ENCODE measurements at places on chromosomes 1 and 21.

DNA sequence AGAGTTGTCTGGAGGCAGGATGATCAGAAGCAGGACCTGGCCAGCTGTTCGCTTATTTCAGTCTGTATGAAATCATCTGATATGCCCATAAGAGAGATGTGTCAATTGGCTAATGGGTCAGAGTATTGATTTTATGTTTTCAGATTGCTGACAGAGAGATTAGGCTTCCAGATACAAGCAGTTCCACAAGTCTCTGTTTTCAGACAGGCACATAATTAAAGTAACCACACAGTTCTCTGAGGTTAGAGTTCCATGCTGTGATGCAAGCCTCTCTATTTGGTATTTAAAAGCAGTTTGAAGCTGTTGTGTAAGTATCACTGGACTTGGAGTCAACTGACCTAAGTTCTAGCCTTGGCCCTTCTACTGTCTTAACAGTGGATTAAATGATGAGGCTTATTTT, 50.1 kb downstream of the ATF6 start:
- no peak for DNase-seq

DNA sequence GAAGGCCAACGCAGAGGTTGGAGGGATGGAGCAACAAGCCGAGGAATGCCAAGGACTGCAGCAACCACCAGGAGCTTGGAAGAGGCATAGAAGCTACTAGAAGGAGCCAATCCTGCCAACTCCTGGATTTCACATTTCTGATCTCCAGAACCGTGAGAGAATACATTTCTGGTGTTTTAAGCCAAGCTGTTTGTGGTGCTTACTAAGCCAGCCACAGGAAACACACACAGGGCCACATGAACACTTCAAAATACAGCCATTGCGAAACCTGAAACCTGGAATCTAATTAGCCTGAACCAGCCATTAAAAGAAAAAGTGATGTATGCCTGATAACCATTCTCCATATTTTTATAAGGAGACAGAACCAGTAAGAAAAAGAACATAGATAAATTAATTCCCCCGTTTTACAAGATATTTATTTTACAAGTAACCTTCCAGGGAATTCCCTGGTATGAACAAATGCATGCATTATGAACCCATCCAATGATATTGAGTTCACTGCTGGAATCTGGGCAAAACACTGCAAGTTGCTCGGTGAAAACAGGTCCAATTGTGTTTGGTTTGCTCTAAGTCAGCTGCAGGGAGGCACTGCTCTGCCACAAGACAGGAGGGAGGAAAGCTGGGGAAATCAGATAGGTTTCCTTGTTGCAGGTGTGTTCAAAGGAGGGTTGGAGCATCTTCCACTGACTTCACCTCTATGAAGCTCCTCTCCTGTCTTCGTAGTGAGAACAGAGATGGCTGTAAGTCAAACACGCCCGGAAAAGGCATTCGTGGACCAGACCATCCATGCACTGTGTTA, 70.2 kb downstream of the ETS2 start:
- DNase-seq: no peak

DNA sequence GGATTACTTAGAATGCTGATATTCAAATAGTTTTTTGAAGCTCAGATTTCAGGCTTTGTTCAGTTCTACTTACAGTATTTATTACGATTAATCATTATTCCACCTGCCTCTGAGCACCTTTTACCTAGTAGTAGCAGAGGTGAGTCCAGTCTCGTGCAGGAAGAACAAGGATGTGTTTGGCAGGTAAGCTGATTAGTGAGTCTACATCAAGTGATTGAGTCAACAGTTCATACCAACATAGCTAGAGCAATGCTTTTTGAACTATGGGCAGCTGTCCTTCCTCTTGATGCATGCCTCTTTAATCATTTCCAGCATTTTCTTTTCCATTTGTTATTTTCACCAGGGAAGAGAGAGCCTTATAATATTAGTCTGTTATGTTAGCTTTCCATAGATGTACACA, 838.9 kb downstream of the USP25 start:
- no peak for DNase-seq

GRCh38 chr1:145719230-145720079, at the start of gene CD160:
Gene CD160 (plus strand): TSS chr1:145719499. CDS start chr1:145728328, 8,829 bp downstream.
- no peak for DNase-seq

DNA sequence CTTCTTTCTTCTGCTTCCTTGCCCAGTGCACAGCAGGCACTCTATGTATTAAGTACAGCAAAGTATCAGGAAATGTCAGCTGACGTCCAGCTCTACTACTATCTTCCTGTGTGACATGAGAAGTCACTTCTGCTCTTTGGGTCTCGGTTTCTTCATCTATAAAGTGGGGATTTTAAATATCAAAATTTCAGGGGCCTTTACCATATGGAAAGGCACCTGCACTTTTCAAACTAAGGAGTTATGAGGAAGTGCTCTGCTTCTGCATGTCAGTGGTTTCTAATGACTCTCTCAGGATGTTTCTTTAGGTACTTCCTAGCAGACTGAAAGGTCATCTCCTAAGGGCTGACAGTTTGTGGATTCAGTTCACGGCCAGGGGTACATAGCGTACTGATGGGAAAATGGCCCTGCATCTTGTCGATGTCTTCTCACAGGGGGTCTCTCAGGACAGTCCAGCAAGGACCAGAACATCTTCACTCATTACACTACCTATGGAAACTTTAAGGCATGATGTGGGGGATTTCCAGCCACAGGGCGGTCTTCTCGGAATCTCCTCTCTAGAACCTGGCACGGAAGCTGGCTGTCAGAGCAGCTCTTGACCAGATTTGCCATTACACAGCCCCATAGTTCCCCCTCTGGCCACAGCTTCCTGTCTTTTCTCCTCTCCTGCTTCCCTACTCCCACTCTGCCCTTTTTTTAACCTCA, 42.0 kb upstream of the MTF1 start:
- no peak for DNase-seq

DNA sequence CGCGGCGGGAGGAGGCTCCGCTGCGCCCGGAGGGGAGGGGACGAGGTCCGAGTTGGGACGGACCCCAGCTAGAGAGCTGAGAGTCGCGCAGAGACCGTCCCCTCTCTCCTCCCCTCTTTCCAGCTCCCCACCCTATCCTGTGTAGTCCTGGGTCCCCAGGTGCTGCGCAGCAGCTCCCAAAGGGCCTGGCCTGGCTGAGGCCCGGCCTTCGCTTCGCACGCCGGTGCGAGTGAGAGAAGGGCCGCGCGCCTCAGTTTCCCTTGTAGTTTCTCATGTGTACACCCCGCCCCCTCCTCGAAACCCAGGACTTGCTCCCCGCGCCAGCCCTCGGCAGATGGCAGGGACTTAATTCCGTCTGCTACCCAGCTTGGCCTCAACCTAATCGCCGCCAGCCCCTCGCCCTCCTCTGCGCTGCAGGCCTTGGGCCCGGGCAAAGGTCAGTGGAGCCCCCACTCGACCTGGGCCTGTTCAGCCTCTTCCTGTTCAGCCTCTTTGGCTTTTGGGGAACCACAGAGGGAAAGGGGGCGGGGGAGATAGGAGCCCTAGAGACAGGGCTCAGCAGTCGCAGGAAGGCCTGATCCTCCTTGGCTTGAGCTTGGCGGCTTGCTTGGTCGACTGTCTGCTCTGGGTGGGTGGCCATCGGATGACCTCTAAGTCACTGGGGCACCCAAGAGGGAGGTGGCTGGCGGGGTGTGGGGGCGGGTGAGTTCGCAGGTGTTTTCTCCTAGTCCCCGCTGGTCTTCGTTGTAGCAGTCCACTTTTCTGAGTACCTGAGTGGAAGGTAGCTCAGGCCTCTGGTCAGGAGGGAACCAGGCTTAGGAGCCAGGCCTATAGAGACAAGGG, 1.0 kb downstream of the ZNF687 start:
- no peak for DNase-seq

GRCh38 chr1:90959352-90960206, 62.3 kb downstream of the ZNF644 start:
- DNase-seq: no peak

DNA sequence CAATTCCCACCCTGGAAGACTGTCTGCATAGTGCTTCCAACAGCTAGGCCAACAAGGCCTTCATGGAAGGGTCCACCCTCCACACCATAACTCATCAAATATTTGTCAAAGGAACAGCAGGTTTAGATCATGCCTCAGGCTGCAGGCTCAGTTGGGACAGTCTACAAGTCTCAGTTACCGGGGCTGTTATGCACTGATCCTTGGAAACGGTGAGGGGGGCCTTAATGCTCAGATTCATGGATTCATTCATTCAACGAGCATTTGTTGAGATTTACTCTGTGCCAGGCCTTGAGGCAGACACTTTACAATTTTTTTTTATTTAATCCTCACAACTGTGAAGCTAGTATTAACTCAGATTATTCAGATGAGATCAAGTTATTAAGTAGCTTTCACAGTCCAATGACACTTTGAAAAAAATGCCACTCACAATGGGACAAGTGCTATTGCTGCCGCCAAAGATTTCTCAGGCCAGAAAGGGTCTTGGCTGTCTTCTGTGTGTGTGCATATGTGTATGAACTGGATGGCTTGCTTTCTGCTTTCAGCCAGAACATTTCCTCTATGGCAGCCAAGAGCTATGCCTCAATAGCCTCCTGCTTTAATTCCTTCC, 8.9 kb upstream of the C1orf216 start:
- DNase-seq: no peak

DNA sequence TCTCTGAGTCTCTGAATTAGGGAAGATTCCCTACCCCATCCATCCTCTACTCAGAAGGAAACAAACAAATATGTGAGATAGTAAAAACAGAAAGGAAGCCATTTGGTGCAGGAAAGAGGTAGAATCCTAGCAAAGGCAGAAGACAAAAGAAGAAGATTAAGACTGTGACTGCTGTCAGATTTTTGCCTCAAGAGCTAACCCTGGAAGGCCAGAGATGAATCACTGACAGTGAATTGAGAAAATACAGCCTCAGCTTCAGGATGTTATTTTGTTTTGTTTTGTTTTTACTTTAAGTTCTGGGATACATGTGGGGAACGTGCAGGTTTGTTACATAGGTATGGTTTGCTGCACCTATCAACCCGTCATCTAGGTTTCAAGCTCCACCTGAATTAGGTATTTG, 31.7 kb downstream of the DSTYK start:
- DNase-seq: no peak

DNA sequence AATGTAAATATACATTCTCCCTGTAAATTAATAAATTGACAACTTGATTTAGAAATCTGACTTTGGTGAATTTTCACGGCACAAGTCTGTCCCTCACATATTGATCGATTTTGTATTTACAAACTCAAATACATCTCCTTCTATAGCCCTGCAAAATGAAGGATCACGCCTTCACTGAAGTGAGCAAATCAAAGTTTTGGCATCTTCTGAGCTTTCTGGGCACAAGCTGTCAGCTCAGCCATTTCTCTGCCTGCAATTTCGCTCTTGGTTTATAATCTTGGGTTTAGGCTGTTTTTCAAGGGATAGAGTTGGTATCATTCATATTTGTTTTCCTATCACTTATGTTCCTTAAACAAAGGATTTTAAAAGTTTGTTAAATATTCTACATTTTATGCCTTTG, 25.8 kb downstream of the ANP32E start:
- no peak for DNase-seq

DNA sequence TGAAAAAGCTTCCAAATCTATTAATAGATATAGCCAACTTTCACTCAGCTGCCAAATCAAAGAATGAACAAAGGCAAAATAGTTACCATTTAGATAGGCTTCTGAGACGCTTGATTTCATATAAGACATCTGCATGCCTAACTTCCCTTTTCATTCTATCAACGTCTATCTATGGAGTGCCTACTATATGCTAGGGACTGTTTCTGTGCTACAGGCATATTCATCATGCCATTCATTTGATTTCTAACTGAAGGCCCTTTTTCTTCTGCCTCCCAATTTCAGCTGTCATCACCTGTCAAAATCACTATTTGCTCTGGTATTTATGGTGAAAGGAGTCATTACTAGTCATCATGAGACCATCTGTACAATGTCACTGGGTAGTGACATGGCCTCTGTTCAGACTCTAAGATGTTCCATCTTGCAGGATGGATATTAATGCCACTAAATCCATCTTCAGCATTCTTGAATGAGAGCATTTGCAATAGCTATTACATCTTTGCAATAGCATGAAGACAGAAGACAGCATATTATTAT, 4.3 kb upstream of the KRTAP13-1 start:
- no peak for DNase-seq

DNA sequence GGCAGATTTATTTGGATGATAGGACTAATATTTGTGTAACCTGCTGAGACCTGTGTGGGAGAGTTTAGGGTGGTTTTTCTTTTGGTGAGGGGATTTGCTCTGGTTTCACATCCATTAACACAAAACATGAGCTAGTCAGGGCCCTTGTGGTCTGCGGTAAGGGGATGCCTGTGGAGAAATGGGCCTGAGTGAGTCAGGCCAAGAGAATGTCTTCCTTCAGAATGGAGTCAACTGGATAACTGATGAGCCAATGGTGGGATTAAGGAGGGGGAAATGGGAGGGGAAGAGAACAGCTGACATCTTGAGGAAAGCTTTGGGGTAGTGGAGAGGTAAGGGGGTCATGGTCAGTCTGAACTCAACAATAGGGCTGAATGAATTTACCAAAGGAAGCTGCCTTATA, 13.9 kb downstream of the WNT2B start:
- no peak for DNase-seq

All from stimulated activated CD4-positive, alpha-beta T cell treated with anti-CD3 and anti-CD28 coated beads, Interleukin-1b, Interleukin-23, amount 100 ng/mL, for 1 hour (primary cell).